Upper lobe of left lung (tissue), 6 donors: ENCODE measurements at places on chromosomes 2 and 18. TPM values are rescaled to one million over a fixed set of nuclear protein-coding genes. Genes with fewer than 3 reads are reported as not detected.

GRCh38 chr2:50315336-50315735 is 716.6 kb downstream of the NRXN1 start:
- DNase-seq = no peak

- no peak for DNase-seq
Observed at GRCh38 chr18:31591628-31592027, at the start of gene TTR. TTR (plus strand) TSS chr18:31591877; CDS start chr18:31591903, 26 bp downstream.

DNA sequence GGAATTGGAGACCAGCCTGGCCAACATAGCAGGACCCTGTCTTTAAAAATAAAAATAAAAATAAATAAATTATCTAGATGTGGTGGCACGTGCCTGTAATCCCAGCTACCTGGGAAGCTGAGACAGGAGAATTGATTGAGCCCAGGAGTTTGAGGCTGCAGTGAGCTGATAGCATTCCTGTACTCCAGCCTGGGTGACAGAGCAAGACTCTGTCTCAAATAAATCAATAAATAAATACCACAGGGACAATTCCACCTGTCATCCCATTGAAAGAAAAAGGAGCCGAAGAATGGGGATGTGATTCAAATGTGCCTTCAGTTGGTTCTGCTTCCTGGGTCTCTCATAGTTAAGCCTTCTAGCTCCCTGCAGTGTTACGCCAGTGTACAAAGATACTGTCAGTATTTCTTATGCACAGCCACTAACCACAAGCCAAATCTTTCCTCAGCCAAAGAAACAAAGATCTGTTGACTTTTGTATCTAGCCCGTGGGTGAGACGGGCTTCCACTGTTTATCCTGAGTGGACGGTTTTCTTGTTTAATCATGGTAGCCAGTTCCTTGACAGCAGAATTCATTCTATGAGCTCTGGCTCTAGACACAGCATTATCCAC is 12.6 kb downstream of the LGALSL start:
- no peak for DNase-seq

Gene MARCHF4
- not detected for total RNA-seq

DNA sequence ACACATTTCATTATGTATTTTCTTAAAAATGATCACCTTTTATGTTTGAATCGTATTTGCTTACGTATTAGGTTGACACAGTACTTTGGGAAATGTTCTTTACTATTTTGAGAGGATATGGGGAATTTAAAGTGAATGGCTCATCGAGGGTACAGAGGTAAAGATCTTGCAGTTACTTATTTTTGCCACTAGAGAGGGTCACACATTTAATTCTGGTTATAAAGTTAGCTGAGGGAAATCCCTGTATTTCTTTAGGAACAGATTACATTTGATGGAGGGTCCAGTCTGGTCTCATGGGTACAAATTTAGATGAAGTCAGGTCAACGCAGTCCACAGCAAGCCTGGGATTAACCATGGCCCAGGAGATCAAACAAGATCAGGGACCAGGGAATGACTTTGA is 24.5 kb downstream of the DYNC2LI1 start:
- DNase-seq = no peak

Gene FSHR
- not detected for total RNA-seq

Gene CELF4
- total RNA-seq = 0.20 TPM

Gene FNDC4
- not detected for total RNA-seq

Gene CD8B
- total RNA-seq = 13.3 TPM
